NCI-H2029 (cell line): ENCODE measurements at places on chromosomes 3 and 15.

DNA sequence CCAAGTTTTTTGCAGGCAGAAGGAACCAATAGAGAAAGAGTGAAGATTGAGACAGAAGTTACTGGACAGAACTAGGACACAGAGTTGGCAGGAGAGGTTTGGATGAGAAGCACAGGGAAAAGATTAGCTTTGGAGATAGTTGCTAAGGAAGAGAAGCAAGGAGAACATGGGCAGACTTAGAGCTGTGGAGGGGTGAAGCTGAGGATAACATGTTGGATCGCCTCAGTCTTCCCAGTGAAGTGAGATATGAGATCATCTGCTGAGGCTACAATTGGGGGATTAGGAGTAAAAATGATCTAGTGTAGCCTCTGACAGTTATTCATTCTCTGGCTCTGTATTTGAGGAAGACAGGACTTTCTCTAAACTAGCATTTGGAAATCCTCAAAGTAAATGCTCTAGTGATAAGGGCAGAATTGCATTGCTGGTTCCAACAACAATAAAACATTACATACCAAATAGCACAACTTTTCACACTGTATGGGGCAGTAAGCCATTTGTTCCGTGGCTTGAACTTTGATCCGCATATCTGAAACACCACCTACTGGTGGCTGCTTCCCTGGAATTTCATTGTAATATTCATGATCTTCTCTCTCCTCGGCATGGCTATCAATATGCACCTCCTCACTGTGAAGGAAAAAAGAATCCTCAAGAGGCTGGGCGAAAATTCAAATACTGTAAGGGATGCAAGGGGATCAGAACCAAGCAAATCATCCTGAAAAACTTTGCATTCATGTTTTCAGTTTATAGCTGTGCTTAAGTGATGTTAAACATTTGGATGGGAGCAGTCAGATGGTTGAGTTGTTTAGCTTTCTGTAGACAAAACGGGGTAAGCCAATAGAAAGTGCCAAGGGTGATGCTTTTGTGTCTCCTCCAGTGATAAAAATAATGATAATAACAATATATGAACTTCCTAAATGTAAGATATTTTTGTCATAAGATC, 22.2 kb upstream of the EID1 start:
- no peak for DNase-seq

- DNase-seq, result no peak
Observed at GRCh38 chr15:76730262-76730661, 174.9 kb downstream of the SCAPER start.

DNA sequence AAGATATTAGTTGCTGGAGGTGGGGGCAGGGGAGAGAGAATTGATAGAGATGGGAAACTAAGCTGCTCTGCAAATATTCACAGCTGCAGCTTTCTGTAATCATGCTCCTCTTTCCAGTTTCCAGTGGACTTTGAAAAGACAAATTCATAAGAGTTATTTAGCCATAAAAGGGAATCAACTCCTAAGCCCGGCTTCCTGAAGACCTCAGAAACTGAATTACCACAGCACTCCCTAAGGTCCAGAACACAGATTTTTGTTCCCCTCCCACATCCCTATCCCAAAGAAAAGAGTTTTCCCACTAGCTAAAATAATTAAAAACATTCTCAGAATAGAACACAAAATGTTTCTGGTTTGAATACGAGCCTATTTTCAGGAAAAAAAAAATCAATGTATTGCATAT, 871.8 kb upstream of the NR2F2 start:
- no peak for DNase-seq

DNA sequence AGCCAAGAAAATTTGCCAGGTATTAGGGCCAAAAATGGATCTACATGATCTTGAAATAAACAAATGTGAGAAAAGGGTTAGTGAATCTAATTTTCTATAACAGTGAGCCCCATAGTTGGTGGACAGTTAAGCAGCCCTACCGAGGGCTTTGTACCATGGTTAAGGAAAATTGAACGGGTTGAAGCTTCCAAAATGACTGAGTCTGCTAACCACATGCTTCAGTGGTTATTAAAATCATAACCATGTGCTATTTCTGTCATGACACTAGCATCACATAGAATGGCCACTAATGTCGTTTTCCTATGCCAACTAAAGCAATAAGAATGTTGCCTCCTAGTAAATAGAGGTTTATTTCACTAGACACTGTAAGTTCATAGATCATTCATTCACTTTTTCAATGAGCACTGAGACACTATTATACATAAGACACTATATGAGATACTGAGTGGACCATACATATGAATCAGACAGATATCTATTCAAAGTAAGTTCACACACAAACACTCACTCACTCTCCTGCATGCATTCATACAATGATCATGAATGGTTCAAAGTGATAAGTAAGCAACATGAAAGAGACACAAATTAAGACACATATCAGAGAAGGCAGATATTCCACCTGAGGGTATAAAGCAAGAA, 4.3 kb downstream of the SST start:
- DNase-seq, result no peak

GRCh38 chr15:48355377-48355776, 24.1 kb downstream of the DUT start:
- DNase-seq, result no peak
